D721Med (cell line): ENCODE measurements at places on chromosomes 5 and 9.

DNA sequence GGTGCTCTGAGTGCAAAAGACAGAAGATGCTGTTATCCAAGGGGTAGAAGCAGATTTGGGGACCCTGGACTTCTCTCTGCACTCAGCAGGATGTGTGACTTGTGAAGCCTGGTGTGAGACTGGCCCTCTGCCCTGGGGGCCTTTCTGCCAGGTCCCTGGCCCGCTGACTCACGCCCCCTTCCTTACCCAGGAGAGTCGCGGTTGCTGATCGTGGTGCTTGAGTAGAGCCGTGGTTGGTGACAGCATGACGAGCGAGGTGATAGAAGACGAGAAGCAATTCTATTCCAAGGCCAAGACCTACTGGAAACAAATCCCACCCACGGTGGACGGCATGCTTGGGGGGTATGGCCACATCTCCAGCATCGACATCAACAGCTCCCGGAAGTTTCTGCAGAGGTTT lies 6.5 kb downstream of the NTMT1 start:
- no peak for DNase-seq

GRCh38 chr9:30235068-30235467 lies 2149.4 kb upstream of the ACO1 start:
- DNase-seq, result no peak

GRCh38 chr5:84249918-84250630 lies 134.6 kb downstream of the EDIL3 start:
- DNase-seq, result no peak

GRCh38 chr5:146091881-146092280 lies 13.5 kb downstream of the PLAC8L1 start:
- no peak for DNase-seq

- no peak for DNase-seq
Measured at GRCh38 chr5:79111387-79111959, at the start of gene BHMT. TSS of gene BHMT (plus strand) at chr5:79111809. CDS start at chr5:79111886, 77 bp downstream.

GRCh38 chr5:112933651-112934365 lies 11.8 kb upstream of the REEP5 start:
- no peak for DNase-seq

GRCh38 chr5:157088342-157088990 lies 20.4 kb downstream of the HAVCR2 start:
- no peak for DNase-seq

- no peak for DNase-seq
Measured at GRCh38 chr5:53575101-53575500, 14.7 kb downstream of the NDUFS4 start.
